NCI-H187 (cell line): ENCODE measurements at places on chromosomes 7 and 10.

DNA sequence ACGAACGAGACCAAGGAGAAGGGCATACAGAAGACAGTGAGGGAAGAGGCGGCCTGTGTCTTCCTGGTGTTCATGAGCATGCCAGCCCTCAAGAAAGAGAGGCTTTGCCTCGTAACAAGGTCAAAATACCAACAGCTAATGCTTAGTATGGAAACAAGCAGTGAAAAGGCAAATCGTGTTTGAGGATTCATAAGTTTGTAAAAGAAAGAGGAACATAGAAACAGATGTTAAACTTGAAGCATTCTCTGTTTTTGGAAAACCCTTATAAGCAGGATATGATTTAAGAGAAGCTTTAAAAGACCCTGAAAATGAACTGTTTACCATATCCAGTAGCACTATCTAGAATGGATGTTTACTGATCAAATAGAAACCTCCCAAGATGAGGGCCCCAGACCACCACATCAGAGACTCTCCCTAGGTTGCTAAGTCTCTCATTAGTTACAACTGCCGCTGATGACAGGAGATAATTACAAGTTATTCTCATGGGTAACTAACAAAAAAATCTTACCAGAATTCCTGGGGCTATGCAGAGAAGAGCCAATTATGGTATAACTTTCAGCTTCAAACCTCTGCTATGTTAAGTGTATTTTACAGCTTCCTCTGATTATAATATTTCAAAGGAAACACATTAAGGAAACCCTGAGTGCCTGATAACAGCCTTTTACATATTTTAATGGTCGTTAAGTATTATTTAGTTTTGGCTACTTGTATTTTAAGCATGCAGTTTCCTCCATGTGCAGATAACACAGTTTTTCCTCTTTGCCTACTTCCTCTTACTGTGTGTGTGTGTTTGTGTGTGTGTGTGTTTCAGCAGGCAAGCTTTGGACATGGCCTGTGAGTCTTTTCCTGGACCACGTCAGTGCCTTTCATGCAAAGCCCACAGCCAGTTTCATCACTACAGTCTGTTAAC is 17.9 kb downstream of the JCAD start:
- no peak for DNase-seq

GRCh38 chr10:48901319-48901718 is 38.3 kb downstream of the LRRC18 start:
- no peak for DNase-seq

DNA sequence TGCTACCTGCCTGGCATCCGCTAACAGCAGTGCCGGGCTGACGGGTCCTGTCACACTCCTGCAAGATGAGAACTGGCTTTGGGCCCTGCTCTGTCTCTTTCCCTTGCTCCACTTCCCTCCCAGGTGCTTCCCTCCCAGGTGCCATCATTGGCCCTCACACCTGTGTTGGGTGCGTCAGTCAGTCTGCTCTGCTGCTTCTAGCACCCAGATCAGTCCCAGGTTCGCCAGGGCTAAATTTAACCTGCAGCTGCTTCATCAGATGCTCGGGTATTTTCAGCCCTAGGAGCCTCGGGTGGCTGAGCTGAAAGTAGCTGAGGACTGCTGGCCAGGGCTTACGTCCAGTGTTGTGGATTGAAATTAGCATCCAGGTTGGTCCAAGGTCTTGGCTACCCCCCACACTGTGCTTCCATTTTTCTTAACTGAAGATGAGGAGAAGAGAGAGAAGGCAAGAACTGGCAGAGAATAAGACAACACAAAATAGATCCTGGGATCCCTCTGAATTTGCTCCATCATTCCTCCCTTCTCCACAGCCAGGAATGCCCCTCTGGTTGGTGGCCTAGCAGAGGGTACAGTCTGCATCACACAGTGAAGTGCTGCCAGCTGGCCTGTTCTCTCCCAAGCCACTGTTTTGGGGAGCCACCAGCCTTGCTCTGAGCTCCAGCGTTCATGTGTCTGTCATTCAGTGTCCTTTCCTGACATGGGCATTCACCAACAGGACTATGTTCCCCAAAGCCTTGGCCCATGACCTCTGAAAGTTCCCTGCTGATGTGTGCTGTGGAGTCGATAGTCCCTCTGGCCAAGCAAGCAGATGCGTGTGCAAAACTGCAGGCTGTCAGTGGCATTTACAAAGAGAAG is 65.9 kb upstream of the SYPL1 start:
- DNase-seq, result no peak

GRCh38 chr7:151406886-151407583 is 2.8 kb downstream of the WDR86 start:
- DNase-seq, result no peak

- DNase-seq, result no peak
Measured at GRCh38 chr7:151782598-151783448, 94.1 kb downstream of the PRKAG2 start.

DNA sequence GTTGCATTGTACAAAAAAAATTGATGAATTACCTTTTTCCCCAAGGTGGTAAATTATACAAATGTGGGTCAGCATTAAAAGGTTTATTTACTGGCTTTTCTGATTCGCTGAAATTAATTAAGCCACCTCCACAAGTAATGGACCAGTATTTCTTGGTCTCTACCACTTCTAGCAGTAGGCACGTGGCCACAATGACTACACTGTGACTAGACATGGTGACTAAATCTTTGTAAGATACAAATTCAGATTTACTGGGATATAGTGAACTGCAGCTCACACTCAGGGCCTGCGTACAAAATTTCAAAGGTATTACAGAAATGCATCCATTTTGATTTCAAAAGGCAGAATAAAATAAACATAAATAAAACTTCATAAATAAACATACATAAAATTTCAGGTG is 10.9 kb downstream of the HPSE2 start:
- no peak for DNase-seq

DNA sequence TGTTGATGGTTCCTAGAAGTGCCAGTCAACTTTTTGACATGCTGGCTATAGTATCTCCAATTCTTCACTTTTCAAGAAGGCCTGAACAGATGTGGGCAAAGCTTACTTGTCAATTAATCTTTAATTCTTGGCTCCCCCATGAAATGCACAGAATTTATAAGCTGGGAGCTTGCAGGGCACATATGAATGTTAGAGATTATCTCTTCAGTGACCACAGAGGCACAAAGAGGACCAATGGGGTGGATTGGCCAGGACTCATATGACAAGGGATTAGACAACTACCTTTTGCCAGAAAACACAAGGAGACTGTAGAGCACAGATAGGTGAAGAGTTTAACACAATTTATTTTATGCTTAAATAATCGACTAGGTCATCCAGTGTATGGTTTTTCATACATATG is 121.7 kb upstream of the CCDC6 start:
- no peak for DNase-seq

DNA sequence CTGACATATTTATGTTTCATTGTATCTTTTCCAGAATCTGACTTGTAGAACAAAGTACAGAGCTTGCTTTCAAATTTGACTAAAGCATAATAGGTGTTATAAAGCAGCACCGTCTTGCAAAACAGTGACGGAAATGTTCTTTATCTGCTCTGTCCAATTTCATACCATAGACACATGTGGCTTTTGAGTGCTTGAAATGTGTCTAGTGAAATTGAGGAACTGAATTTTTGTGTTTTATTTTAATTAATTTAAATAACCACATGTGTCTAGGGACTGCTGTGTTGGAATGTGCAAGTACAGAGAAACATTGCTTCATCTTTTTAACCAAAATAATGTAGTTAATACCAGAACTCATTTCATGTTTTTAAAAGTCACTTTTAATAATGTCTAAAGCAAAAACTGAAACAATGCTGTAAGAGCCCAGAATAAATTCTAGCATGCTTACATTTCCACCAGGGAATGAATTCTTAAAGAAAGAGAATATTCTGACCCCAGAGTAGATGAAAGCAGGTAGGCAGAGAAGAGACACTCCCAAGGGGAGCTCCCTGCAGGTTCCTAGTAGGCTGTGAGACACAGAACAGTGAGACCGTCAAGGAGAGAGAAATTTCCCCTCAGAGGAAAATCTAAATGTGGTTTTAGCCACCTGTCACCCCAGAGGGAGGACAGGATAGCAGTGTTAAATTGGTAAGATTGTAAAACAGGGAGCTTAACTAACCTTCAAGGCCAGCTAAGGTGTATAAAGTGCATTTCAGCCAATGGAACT is 175.3 kb upstream of the KMT2E start:
- DNase-seq, result no peak

DNA sequence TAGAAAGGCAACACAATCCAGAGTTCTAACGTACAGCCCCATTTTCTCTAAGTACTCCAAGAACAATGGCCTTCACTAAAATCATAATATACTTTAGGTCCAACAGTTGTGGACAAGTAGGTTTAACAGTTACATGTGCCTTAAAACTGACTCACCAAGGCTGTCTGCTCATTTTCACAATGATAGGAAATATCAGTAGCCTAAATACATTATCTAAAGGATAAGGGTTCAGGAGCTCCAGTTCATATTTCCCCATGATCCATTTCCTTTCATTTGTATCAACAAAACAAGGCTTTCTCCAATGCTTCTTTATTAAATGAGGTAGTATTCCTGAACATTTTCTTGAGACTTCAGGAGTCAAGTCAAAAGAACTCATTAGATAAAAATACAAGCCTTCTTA is 164.0 kb downstream of the SLC25A13 start:
- DNase-seq, result no peak

DNA sequence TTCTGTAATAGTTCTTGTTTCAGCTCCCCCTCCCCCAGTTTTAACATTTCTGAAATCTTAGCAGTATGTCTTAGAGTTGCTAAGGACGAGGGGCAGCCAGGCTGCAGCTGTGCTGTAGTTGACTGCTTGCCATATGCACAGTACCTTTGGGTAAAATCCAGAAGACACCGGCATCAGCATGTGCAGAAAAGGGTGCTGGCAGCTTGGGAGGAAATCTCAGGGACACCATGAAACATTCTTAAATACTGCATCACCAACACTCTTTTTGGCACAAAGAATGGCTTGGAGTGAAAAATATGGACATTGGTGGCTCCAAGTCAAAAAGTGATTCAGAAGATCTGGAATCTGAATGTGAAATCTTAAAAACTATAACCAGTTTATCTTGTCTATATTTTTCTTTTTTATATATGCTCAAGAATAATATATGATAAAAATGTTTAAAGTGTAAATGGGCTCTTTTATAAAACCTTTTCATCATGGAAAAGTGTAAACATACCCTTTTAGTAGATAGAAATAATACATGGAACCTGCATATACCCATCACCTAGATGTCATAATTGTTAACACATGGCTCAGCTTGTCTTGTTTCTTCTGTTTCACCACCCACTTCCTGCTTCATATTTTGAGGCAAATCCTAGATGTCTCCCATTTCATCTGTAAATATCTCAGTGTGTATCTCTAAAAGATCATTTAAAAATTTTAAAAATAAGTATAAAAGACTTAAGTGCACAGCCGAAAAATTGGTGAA is 34.4 kb upstream of the ARMS2 start:
- no peak for DNase-seq

DNA sequence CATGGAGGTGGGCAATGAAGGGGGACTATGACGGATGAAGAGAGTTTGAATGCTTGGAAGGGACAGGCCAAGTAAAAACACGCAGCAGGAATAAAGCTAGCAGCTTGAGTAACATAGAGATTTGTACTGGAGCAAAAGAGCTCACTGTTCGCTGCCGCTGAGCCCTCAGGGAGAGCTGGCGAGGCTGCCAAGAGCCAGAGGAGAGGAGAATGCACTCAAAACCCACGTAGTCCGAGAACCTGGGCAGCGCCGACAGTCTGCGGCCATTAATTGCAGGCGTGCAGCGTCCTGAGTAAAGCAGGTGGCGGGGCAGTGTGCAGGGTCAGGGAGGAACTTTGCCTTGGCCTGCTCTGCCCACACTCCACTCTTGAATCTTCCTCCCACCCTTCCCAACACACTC is 68.2 kb downstream of the SLC37A3 start:
- peak; percentile 77 for DNase-seq

DNA sequence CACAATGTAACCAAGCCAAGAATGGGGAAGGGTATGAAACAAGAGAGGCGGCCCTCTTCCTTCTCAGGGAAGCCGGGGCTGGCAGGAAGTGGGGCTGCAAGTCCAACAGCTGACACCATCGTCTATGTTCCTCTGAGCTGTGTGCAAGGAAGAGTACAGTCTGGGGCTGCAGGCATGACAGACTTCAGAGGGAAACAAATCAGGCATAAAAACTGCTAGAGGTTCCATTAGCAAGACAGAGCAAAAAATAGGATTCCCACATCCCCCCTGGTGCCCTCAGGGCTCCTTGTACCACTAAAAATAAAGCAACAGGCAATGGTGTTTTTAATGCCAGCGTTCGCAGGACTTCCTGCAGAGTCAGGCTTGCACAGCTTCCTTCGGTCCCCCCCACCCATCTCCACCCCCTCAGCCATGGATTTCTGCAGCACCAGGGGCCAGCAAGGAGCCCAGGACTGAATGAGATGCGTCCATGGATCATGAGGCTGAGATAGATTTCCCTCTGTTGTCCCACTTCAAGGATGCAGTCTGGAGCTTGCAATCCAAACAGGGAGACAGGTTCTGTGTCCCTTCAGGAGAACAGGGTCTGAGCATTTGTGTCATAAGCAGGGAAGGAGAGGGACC is 34.6 kb downstream of the KCNMA1 start:
- DNase-seq, result no peak

DNA sequence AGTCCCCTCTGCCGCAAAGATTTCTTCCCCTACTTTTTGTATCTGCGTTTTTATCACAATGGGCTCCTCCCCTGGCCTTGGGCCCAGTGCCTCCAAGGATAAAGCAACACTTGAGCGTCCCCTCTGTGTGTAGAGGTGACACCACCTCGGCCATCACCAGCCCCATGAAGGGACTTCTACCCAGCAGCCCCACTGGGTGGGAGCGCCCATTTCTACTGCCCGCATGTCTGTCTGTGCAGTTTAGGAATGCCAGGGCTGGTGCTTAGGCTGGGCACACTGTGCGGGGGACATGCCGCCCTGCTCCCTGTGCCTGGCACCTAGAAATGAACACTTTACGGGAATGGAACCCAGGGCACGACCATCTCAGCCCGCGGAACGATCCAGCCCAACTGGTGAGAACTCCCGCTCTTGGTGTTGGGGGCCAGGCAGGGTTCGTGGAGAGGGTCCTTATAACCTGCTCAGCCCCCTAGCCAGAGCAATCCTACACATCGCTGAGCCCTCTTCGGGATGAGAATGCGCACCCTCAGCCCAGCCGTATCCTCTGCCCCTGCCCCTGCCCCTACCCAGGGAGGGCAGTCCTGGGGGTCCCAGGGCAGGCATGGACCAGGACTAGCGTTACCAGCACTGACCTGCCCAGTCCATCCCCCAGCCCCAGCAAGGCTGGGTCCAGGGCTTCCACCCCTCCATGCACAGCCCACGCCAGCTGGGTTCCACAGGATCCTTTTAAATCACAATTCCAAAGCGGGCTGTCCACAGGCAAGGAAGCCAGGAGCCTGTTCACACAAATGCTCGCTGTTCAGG is 12.8 kb downstream of the CRYGN start:
- DNase-seq, result no peak

DNA sequence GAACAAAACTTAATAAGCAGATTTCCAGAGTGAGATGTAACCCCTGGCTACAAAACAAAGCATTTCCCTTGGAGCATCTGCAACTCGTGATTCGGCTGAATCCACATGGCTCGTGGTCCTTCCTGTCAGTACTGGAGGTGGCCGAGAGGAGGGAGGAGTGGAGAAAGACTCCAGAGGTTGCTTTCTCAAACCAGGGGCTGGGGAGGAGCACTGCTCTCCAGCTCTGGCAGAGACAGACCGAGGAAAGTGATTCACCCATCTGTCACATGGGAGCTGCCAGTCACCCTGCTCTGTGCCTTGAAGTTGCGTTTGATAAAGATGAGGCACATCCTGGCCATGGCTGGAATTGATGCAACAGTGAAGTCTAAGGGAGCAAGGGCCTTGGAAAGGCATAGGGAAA is 72.7 kb downstream of the COL13A1 start:
- DNase-seq, result no peak
